ENCODE measurements at places on chromosomes 11 and 22.

- DNase-seq, result peak; percentile 16
These were observed 15.8 kb downstream of the CYB5R2 start for GRCh38 chr11:7657306-7658025.

- no peak for DNase-seq
These were observed 2.8 kb downstream of the AAMDC start for GRCh38 chr11:77823775-77824174.

GRCh38 chr11:20670932-20671403 is 1.6 kb downstream of the NELL1 start:
- DNase-seq, result no peak

DNA sequence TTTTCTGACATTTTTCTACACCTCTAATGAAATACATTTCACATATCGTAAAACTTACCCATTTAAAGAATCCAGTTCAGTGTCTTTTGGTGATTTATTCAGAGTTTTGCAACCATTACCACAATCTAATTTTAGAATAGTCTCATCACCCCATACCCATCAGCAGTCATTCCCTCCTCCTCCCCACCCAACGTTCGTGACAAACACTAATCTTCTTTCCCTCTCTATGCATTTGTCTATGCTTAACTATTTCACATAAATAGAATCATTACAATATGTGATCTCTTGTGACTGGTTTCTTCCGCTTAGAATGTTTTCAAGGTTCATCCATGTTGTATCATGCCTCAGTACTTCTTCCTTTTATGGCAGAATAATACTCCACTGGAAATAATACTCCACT is 9.5 kb downstream of the TTC28 start:
- DNase-seq, result no peak

DNA sequence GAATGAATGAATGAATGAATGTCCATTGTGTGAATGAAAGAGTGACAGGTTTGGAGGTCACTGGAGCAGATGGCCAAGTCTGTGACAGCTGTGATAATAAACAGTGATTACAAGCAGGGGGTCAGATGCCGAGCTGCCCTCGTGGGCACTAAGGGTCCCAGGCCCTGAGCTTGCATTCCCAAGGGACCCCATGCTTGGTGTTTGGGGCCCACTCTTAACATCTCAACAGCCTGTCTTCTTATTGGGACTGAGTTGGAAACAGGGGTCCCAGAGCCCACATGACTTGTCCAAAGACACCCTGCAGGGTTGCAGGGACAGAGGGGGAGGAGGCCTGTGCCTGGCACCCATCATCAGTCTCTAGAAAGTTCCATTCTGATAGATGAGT is 12.0 kb upstream of the ANO1 start:
- DNase-seq, result no peak

- no peak for DNase-seq
These were observed 265.3 kb downstream of the OPCML start for GRCh38 chr11:133266986-133267385.

Data from NAMALWA (cell line).